CD4-positive, alpha-beta memory T cell (primary cell): ENCODE measurements at places on chromosomes 5 and 9. TPM values are rescaled to one million over a fixed set of nuclear protein-coding genes. Genes with fewer than 3 reads are reported as not detected.

DNA sequence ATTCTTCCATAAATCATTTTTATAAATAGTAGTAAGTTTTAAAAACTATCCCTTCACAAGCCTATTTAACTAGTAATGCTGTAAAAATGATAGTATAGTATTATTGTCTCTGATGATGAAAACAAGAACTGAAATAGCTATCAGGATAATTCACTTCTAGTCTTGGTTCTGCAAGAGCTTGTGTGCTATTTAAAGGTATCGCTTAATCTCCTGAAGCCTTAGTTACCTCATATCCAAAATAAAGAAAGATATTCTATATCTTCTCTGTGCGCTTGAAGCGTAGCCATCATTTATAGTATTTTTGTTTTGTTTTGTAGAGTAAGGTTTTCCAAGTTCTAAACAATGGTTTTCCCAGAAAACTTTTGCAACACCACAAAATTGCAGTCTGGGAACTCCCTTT lies 180.1 kb downstream of the TMC1 start:
- no peak overlapping the region for H3K4me3 ChIP-seq
- no peaks in the 10 kb centered on the region for H3K27me3 ChIP-seq
- DNase-seq: no peak
- no peak overlapping the region for H3K27ac ChIP-seq
- no peaks in the 10 kb centered on the region for H3K4me1 ChIP-seq

- no peaks in the 10 kb centered on the region for H3K4me1 ChIP-seq
- no peak overlapping the region for H3K4me3 ChIP-seq
- H3K27ac ChIP-seq: no peak overlapping the region
- H3K36me3 ChIP-seq: no peaks in the 10 kb centered on the region
- H3K27me3 ChIP-seq: no peaks in the 10 kb centered on the region
These were observed 5.9 kb upstream of the YTHDC2 start for GRCh38 chr5:113507601-113508000.

The RAB3C gene
- total RNA-seq: not detected

- H3K27ac ChIP-seq: no peak overlapping the region
- no peaks in the 10 kb centered on the region for H3K36me3 ChIP-seq
- no peaks in the 10 kb centered on the region for H3K27me3 ChIP-seq
- no peak overlapping the region for H3K4me3 ChIP-seq
- DNase-seq: no peak
These were observed 394.5 kb downstream of the ARHGEF28 start for GRCh38 chr5:74020503-74020902.

The LHX2 gene
- not detected for total RNA-seq

- no peaks in the 10 kb centered on the region for H3K4me1 ChIP-seq
- no peaks in the 10 kb centered on the region for H3K36me3 ChIP-seq
- no peak overlapping the region for H3K4me3 ChIP-seq
- no peaks in the 10 kb centered on the region for H3K27me3 ChIP-seq
- H3K27ac ChIP-seq: no peak overlapping the region
These were observed 20.4 kb downstream of the ADAMTS2 start for GRCh38 chr5:179324760-179325295.

DNA sequence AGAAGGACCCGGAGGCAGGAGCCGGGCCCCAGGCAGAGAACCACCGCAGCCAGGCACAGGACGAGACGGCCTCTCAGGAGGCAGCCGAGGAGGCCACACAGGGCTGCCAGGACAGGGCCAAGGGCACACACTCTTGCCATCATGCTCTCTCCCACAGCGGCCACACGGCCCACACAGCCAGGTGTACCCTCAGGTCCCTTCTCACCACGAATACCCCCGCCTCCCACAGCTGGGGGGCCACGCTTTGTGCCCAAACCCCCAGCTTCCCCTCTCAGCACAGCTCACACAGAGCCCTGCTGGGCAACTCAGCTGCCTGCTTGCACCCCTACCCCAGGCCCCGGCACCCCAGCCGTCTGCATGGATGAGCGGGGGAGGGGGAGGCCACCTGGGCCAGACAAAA lies 5.3 kb downstream of the SSNA1 start:
- H3K27me3 ChIP-seq: no peaks in the 10 kb centered on the region
- peaks cover 16% of the 10 kb centered on the region for H3K4me1 ChIP-seq
- no peak overlapping the region for H3K27ac ChIP-seq
- H3K4me3 ChIP-seq: no peak overlapping the region
- no peak for DNase-seq
- H3K36me3 ChIP-seq: peaks cover 6% of the 10 kb centered on the region
